Activated CD8-positive, alpha-beta memory T cell treated with anti-CD3 and anti-CD28 coated beads for 4 hours (primary cell): ENCODE measurements at places on chromosomes 13 and 19.

DNA sequence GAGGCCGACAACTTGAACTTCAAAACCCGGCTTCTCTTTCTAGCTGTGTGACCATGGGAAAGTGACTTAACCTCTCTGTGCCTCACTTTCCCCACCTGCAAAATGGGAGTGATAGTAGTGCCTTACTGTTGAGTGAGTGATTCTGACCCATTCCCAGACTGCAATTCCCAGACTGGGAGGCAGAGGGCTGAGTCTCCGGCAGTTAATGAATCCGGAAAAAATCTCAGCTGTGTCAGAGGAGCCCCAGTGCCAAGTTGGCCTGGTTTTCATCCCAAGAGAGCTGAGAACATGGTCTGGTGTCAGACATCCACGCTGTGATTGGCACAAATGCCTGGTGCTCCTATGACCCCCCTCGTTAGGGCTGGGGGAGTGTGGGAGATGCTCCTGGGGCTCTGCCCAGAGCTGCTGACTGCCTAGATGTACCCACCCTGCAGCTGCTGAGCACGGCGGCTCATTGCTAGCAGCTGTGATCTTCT, 50.0 kb downstream of the PIN1 start:
- DNase-seq, result no peak

DNA sequence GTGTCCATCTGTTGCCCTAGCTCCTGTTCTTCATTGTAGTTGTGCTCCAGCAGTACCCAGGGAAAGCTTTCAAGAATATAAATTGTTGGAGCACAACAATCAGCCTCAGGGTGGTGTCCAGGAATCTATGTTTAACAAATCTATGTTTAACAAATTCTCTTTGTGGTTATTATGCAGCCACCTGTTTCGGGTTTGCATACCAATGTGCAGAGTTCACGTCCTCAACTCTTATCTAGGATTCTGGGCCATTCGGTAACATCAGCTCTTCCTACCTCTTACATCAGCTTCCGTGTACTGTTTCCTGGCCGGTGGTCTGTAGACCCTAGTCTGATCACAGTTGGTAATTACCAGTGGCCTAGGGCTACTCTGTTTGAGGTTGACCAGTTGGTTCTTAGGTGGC, 17.0 kb downstream of the MTUS2 start:
- no peak for DNase-seq

- DNase-seq, result no peak
These were observed 12.6 kb downstream of the FBXO46 start for GRCh38 chr19:45717983-45718650.

GRCh38 chr13:113431171-113431570, 22.1 kb downstream of the ADPRHL1 start:
- no peak for DNase-seq

DNA sequence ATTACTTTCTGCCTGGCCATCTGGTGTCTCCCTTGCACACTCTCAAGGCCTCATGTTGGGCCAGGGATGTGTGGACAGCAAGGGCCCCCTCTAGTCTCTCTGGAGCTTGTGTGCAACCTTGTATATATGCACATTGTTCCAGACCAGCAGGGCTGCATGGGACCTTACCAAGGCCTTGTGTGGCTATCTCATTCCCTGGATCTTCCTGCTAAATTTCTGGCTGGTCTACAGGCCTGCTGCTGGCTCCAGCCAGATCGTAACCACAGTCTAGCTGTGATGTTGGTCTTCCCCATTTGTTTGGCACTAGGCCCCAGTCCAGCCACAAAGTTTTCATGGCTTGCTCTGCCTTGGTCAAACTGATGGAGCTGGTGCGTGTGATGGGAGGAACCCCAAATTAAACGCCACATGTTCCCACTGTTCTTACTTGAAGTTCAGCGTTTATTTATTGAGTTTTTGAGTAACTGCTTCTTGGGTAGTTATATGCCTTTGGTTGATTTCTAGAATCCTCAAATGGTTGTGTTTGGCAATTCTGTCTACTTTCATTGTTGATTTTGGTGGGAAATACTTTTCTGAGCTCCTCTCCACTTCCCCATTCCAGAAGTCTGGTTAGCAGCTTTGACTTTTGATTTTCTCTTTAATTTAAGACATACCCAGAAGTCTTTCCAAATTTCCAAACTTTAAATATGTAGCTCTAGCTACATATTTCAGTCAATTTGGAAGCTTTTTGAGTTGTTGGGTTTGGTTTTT, 56.4 kb downstream of the SIPA1L3 start:
- DNase-seq, result no peak
